ENCODE measurements at places on chromosomes 7 and 10. TPM values are rescaled to one million over a fixed set of nuclear protein-coding genes. Genes with fewer than 3 reads are reported as not detected.
A peak's percentile ranks its signal among the peaks of the same experiment; 100 is the strongest.

The SPDYE16 gene
- total RNA-seq = not detected

The GPR37 gene
- total RNA-seq = 1.3 TPM

The ANK3 gene
- total RNA-seq = 2.5 TPM

The TNKS2 gene
- 46.2 TPM for total RNA-seq

The FAM25A gene
- total RNA-seq = not detected

The ZNF365 gene
- 22.8 TPM for total RNA-seq

The MOGAT3 gene
- total RNA-seq = 0.23 TPM

The VIPR2 gene
- total RNA-seq = not detected

The CDC14C gene
- not detected for total RNA-seq

The MTERF1 gene
- total RNA-seq = 13.6 TPM

The POLR2J3 gene
- 28.1 TPM for total RNA-seq

The RPEL1 gene
- 0.10 TPM for total RNA-seq

GRCh38 chr7:137592232-137592896, 248.8 kb upstream of the PTN start:
- peak; percentile 59 for DNase-seq

DNA sequence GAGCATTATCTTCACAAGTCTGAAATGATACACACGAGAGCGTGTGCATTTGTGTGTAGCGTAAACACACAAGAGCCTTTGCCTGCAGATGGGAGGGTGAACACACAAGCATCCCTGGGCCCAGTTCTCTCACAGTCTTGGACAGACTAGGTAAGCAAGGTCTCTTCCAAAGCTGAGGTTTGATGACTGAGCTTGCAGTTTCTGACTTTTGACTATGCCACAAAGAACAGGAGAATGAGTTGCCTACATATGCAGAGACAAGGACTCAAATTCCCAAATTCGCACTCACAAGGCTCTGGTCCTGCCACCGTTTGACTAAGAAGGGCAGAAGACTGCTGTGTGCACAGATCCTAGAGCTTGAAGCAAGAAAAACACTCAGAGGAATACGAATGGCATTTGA, 55.8 kb downstream of the FAM53B start:
- no peak for DNase-seq

DNA sequence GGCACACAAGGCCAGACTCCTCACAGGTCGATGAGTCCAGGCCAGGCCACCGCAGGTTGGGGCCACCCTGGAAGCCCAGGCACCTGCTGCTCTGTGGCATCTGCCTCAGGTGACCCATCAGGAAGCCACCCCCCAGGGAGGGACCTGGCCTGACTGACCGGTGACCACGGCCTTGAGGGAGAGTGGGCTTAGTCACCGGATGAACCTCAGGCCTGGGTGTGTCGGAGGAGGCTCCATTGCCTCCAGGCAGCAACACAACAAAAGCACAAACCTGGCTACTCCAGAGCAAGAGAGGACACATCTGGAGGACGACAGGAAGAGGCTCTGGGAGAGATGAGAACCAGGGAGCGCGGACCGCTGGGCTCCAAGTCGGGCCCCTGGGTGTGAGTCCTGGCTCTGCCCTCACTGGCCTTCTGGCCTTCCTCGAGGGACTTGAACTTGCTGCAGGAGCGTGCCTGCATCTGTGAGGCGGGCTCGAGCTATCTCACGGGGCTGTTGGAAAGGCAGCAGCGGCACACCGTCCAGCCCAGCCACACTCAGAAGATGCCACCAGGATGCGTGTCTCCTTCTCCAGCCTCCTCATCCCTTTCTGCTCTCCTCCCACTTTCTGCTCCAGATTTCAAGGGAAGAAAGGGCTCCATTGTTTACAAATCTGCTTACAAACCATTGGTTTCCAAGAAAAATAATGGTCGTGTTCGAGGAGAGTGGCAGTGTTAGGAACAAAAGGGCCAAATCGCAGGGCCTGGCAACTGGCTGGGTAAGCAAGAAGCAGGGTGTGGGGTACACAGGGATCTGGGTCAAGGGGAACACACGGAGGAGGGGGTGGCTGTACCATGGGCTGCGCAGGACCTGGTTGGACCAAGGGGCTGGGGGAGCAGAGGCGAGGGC, 152.9 kb downstream of the ADAM12 start:
- no peak for DNase-seq

DNA sequence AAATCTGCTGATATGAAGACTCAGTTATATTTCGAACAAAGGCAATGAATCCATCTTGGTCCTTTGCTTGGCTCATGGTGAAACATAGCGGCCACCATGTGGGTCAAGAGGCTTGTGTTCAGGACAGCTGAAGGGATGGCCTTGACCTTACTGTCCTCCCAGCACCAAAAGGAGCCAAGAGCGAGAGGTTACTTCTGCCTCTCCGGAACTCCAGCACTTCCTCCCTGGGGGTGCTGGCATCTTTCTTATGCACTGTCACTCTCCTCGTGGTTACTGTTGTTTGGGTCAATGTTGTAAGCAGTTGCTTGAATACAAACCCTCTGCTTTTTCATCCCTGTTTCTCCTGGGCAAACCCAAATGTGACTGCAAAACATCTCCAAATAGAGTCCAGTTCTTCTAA, 100.6 kb downstream of the RBM20 start:
- no peak for DNase-seq

DNA sequence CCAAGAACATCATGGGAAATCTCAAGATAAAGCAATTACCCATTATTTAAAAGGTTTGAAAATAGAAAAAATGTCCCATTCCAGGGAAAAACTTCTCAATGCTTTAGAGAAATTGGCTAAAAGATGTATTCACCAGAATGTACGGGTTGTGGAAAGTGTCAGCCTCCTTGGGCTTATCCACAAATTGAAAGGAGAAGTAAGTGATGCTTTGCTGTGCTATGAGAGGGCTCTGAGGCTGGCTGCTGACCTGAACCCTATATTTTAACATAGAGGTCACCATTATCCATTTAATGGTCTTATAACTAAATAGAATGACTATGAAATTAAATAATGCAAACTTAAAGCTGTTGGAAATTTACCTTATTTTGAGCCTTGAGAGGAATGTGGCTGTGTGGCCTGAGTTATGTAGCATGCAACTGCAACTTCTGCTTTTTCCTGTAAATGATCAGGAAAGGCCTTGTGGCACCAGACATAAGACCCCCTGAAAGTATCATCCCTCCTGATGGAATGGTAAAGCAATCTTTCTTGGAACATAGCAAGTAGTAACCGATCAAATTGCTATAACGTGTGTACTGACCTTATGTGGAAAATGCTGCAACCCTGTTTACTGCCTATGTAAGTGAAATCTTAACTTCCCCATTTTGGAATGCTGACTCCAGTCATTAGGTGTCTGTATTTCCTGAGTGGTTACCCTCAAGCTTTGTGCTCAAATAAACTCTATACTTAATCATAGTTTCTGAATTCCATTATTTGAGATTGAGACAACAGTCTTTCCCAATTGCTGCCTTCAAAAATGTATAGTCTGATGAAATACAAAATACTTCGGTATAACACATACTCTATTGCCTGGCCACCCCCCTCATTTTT, 6.9 kb downstream of the IFIT1B start:
- no peak for DNase-seq

- DNase-seq = no peak
These were observed 80.9 kb downstream of the DOCK4 start for GRCh38 chr7:112125250-112125649.

DNA sequence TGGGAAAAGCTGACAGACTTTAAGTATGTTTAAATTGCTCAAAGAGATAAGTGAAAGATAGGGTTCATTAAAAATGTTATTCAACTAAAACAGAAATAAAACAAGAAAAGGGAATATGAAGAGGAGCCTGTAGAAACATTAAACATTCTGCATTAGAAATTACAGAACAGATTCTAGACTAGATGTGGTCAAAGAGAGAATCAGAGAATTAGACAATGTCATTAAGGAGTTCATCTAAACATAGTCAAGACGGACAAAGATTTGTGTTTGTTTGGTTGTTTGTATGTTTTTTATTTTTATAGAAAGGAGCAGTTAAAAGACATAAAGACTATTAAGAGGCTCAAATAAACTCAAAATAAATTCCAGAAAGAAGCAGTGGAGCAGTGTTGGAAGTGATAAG, 80.0 kb downstream of the NKX6-2 start:
- DNase-seq = no peak

GRCh38 chr7:38244516-38244915, 28.9 kb downstream of the TARP start:
- DNase-seq = no peak

DNA sequence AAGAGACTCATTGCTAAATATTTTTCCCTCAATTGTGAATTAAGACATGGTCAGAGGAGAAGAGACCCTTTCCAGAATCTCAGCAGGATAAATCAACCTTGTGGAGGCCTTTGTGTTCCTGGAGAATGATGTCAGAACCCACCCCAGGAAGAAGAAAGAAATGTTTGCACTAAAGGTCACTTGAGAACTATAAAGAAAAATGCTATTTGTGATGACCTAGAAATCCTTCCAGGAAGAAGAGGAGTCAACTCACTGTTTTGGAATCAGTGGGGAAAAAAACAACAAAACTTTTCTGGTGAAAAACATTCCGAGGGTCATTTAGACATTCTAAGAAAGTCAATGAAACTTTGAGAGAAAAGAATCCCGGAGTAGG, 129.1 kb upstream of the ANKRD1 start:
- no peak for DNase-seq

DNA sequence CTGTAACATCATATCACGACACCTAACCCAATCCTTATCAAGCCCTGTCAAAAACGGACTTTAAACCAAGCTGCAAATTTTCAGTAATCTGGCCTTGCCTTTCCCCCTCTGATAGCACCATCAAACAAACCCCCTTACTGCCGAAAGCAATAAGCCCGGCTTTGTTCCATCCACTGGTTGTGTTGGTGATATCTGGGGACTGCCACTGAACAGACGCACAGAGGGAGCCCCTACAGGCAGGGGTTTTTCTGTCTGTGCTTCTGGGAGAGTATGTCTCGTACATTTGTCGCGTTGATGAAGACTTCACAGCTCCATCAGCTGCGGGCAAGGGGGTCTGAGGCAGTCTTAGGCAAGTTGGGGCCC, 550 bp upstream of the PLAU start:
- DNase-seq = no peak

- DNase-seq = no peak
These were observed 67.5 kb downstream of the CUX1 start for GRCh38 chr7:101884671-101885596.

DNA sequence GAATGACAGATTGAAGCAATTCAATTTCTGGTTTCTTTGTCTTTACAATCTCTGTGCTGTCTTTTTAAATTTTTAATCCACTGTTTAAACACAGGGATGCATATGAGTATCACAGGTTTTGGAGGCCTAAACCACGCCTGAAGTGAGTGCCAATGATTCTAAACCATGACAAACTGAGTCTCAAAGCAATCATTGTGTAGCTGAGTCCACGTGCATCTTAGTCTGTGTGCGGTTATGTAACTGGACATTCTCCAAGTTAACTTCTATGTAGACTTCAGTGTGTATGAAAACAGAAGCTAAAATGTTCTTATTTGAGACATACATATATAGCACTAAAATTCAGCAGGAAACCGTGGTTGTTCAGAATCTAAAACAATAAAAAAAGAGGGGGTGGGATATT, 79.3 kb upstream of the ST8SIA6 start:
- DNase-seq = no peak

- no peak for DNase-seq
These were observed 130.9 kb downstream of the PHF14 start for GRCh38 chr7:11104578-11104977.

DNA sequence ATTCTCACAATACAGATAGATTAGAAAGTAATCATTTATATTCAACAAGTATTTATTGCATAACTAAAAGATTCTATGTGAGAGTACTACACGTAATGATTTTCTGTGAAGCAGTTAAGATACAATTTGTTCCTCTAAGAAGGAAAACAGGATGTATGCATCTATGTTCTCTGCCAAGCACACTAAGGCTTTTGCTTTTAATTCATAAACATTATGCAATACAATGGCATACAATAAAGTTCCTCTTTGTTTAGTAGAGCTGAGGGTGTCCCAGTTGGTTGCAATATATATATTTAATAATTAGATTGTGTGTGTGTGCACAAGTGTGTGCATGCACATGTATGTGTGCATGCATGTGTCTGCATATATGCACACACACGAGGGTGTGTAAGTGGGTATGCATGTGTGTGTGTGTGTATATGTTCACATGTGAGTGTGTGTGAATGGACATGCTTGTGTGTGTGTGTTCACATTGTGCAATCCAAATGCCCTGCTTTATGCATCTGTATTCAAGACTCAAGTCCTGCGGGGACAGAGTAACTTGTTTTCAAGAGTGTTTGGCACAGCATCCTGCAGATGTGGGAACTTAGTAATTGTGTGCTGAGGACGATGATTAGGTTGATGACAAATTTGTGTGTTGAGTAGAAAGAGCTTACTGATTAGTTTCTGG, 481.5 kb upstream of the KLF6 start:
- DNase-seq = no peak

GRCh38 chr10:101828766-101829551, 10.7 kb upstream of the OGA start:
- DNase-seq = no peak

DNA sequence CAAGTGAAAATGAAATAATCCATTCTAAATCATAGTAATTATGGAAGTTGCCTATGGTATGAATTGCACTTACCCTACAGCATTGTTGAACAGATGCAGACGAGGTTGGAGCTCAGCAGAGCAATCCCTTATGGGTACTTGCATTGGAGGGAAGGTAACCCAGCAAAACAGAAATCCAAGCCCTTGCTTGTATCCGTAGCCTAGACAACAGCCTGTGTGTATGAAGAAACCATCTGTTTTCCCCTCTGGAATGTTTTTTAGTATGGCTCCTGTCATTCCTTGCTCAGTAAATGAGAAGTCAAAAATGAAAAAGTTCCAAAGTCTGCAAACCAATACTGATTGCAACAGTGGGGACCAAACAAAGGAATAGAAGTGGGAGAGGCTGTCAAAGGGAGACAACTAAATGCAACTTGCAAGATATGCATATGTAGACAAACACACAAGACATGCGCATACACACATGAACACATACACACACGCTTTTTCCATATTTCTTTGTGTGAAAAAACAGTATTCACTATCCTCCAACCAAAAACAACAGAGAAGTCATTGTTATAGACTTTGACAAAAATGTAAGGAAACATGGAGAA, 260.8 kb downstream of the DYNC1I1 start:
- DNase-seq = no peak

GRCh38 chr10:59980356-59980755, 74.0 kb upstream of the CCDC6 start:
- DNase-seq = no peak

- peak; percentile 74 for DNase-seq
These were observed 13.7 kb downstream of the DOCK4 start for GRCh38 chr7:112192236-112193154.

- no peak for DNase-seq
These were observed 207.6 kb downstream of the GLI3 start for GRCh38 chr7:42029405-42029804.

- no peak for DNase-seq
These were observed 339.9 kb downstream of the CCSER2 start for GRCh38 chr10:84668186-84668763.

Measured in Panc1 (cell line).